T-cell (primary cell): ENCODE measurements at places on chromosomes 7 and 10.

DNA sequence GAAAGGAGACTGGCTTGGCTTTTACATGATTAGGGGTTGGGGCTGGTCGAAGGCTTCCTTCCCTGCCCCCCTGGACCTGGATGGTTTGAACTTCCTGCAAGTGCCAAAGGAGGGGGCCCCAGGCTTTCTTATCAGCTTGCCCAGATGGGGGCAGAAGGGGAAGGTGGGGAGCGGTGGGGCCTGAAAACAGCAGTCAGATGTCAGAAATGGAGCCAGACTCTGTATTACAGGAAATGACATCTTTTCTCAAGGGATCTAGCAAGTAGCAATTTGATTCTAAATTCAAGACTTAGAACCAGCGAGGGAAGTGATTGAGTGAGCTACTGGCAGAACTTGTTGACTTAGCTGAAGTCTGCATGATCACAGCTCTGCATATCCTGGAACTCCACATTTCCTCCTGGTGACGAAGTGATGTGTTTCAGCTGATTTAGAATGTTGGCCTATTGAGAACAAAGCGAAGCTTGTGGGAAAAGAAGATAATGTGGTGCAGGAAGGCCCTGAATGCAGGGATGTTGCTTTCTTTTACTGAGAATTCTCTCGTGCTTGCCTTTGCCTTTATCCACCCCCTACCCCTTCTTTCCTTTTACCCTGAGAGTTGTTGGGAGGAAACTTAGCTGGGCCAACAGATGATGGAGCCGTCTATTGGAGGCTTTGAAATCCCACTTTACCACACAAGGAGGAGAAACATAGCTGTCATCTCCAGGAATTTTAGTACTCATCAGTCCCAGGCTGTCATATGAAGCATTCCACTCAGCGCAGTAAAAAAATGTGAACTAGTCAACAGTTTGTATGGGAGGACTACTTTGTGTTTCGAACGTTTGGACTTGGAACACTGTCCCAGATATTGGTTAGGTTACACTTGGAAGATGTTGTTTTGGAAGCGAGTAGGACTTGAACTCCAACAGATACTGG lies 43.2 kb downstream of the CCNY start:
- no peak overlapping the region for H3K27ac ChIP-seq
- no peaks in the 10 kb centered on the region for H3K36me3 ChIP-seq
- peaks cover 17% of the 10 kb centered on the region for H3K4me1 ChIP-seq
- no peaks in the 10 kb centered on the region for H3K27me3 ChIP-seq
- H3K4me3 ChIP-seq = peak overlapping the region; percentile 10

- no peaks in the 10 kb centered on the region for H3K36me3 ChIP-seq
- H3K4me3 ChIP-seq = no peak overlapping the region
- no peak overlapping the region for H3K27ac ChIP-seq
- no peaks in the 10 kb centered on the region for H3K4me1 ChIP-seq
Observed at GRCh38 chr10:65708057-65708456, 1217.8 kb upstream of the LRRTM3 start.

GRCh38 chr7:132276976-132277725 lies 299.1 kb downstream of the PLXNA4 start:
- H3K4me1 ChIP-seq = no peaks in the 10 kb centered on the region
- no peak overlapping the region for H3K27ac ChIP-seq
- no peak overlapping the region for H3K4me3 ChIP-seq
- DNase-seq = no peak
- H3K27me3 ChIP-seq = no peaks in the 10 kb centered on the region

- H3K4me1 ChIP-seq = no peaks in the 10 kb centered on the region
- H3K27ac ChIP-seq = no peak overlapping the region
- peaks cover 81% of the 10 kb centered on the region for H3K36me3 ChIP-seq
- H3K27me3 ChIP-seq = no peaks in the 10 kb centered on the region
- DNase-seq = no peak
Observed at GRCh38 chr7:99004781-99005500, 126.6 kb downstream of the TRRAP start.

- no peaks in the 10 kb centered on the region for H3K27me3 ChIP-seq
- peaks cover 40% of the 10 kb centered on the region for H3K4me1 ChIP-seq
- no peak for DNase-seq
- H3K27ac ChIP-seq = peak overlapping the region; percentile 85
- peaks cover 22% of the 10 kb centered on the region for H3K36me3 ChIP-seq
- H3K4me3 ChIP-seq = no peak overlapping the region
Observed at GRCh38 chr7:106864298-106865081, 592 bp upstream of the PIK3CG start.

DNA sequence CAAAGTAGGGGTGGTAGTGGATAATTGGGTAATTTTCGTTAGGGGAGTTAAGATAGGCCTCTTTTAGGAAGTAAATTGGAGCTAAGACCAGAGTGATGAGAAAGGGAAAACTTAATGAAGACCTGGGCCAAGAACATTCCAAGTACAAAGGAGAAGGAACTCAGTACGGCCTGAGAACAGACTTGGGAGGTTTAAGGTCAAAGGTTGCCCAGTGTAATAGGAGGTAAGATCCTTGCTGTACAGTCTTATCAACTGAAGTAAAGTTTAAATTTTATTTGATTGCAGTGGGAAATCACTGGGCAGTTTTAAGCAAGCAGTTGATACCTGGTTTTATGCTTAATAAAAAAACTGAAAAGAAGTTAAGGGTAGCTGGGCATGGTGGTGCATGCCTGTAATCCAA lies 76.4 kb downstream of the MPLKIP start:
- no peaks in the 10 kb centered on the region for H3K27me3 ChIP-seq
- no peak for DNase-seq
- H3K36me3 ChIP-seq = peaks cover 21% of the 10 kb centered on the region

DNA sequence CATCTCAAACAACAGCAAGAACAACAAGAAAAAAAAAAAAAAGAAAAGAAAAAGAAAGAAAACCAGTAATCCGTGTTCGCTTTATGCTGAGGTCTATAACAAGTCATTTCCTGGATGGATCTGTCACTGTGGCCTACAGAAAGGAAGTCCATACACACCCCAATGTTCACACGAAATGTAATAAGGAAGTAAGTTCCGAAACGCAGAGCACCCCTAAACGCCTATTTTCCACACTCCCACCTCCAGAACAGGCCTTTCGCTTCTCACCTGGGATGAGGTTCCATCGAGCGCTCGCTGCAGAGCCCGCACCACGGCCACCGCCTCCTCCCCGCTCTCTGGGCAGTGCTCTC lies 735 bp downstream of the ZNF394 start:
- H3K4me1 ChIP-seq = peaks cover 45% of the 10 kb centered on the region
- H3K4me3 ChIP-seq = peak overlapping the region; percentile 87
- no peaks in the 10 kb centered on the region for H3K27me3 ChIP-seq
- DNase-seq = no peak

DNA sequence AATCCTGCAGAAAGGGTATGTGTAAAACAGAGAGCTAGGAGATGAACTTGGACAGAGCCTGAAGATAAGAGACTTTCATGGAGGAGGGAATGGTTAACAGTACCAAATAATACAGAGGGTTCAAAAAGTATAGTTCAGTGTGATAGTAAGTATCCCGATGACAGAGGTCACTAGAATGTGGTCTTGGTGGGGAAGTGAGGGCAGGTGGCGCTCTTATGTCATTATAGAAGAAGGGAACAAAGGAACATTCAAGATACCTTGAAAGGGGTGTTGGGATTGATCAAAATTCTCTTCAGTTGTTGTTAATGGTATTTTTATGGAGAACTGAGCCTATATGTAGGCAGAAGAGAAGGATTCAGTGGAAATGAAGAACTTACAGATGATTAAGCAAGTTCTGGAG lies 312.5 kb downstream of the SUGCT start:
- no peak overlapping the region for H3K27ac ChIP-seq
- no peak for DNase-seq
- no peaks in the 10 kb centered on the region for H3K4me1 ChIP-seq
- no peaks in the 10 kb centered on the region for H3K36me3 ChIP-seq

- peaks cover 11% of the 10 kb centered on the region for H3K27me3 ChIP-seq
- H3K4me1 ChIP-seq = no peaks in the 10 kb centered on the region
- no peak overlapping the region for H3K4me3 ChIP-seq
- no peaks in the 10 kb centered on the region for H3K36me3 ChIP-seq
Observed at GRCh38 chr10:125107965-125108580, 52.3 kb downstream of the CTBP2 start.

DNA sequence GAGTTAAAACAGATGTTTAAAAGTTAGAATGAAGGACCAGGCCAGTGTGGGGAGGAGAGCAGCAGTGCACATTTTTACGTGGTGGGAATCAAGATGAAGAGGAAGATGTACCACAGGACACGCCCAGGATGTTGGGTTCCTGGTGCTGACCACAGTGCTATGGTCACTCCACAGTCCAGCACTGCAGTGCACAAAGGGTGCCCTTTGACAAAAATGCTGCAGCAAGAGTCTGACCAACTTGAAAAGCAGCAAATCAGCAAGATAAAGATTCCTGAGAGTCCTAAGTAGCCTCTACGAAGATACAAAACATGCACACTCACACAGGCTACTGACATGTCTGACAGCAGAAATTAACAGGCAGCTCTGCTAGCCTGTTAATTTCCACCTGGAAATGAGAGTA lies 107.1 kb downstream of the PIP4K2A start:
- peaks cover 75% of the 10 kb centered on the region for H3K4me1 ChIP-seq
- H3K36me3 ChIP-seq = peaks cover 3% of the 10 kb centered on the region
- DNase-seq = no peak
- H3K27ac ChIP-seq = peak overlapping the region; percentile 93
- H3K4me3 ChIP-seq = no peak overlapping the region

DNA sequence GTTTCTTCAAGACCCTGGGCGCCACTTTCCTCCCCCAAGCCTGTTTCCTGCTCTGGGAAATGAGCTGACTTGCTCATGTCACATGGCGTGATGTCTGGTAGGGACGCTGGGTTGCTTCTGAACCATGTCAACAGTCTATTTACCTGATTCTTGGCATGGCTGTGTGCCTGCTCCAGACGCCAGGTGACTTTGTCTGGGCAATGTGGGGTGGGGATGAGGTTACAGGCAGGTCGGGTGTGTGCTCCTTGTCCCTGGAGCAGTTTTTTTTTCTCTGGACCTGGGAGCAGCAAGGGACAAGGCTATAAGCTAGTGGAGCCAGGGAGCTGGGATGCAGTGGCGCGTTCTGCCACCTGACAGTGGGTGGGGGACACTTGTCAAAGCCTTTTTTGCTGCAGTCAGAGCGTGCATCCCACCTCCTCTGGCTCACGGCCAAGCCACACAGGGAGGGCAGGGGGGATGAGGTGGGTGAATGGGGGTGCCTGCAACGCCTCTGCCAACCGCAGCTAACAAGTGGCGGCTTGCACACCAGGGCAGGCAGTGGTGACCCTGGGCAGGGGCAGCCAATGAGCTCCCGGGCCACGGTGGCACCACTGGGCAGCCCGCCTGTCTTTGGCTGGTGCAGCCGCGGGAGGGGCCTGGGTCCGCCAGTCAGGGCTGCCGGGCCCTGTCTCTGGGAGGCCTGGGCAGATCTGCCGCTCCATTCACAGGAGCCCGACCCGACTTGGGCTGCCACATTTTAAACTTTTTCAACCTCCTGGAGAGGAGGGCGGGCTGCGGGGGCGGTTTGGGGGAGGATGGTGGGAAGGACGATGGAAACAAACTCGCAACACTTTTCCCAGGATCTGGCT lies 22.9 kb downstream of the DNAJB12 start:
- peak overlapping the region; percentile 42 for H3K4me3 ChIP-seq
- H3K36me3 ChIP-seq = peaks cover 7% of the 10 kb centered on the region
- peaks cover 2% of the 10 kb centered on the region for H3K27me3 ChIP-seq
- peaks cover 100% of the 10 kb centered on the region for H3K4me1 ChIP-seq
- peak; percentile 89 for DNase-seq

- H3K36me3 ChIP-seq = no peaks in the 10 kb centered on the region
- H3K4me1 ChIP-seq = no peaks in the 10 kb centered on the region
- DNase-seq = no peak
Observed at GRCh38 chr10:10492420-10492819, 525.3 kb upstream of the CELF2 start.

- DNase-seq = no peak
- no peak overlapping the region for H3K27ac ChIP-seq
- H3K27me3 ChIP-seq = no peaks in the 10 kb centered on the region
- no peaks in the 10 kb centered on the region for H3K36me3 ChIP-seq
Observed at GRCh38 chr10:4120096-4120853, 335.3 kb upstream of the KLF6 start.

- DNase-seq = no peak
- no peaks in the 10 kb centered on the region for H3K27me3 ChIP-seq
- no peak overlapping the region for H3K4me3 ChIP-seq
- H3K4me1 ChIP-seq = no peaks in the 10 kb centered on the region
- H3K27ac ChIP-seq = no peak overlapping the region
- H3K36me3 ChIP-seq = no peaks in the 10 kb centered on the region
Observed at GRCh38 chr7:20153999-20154398, 63.2 kb downstream of the MACC1 start.

DNA sequence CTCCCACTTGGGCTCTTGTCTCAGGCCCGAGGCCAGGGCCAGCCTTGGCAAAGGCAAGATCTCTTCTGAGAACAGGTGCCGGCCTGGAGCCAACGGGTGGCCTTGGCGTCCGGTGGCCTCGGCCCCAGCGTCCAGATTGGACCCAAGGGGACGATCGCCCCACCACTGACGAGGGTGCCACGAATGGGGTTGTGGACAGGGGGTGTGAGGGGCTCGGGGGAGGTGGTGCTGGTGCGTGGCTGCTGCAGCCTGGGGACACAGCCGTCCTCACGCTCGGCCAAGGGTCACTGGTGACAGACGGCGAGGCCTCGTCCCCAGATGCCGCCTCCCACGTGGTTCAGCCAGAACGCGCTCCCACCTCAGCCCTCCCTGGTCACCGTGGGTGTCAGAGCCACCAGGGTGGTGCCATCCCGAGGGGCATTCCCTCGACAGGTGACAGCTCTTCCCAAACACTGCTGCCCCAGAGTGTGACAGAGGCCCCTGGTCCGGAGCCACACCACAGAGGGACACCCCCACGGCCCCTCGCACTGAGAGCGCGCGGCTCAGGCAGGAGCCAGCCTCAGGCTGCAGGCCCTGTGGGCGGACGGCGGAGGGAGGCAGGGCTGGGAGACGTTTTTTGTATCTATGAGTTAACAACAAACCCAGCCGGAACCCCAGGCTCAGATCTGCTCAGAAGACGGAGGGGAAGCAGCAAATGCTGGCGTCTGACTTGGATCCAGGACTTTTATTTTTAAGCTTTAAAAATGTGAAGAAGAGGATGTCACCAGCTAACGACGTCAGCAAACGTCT lies 18.5 kb upstream of the CFAP46 start:
- H3K36me3 ChIP-seq = no peaks in the 10 kb centered on the region
- H3K4me3 ChIP-seq = no peak overlapping the region
- H3K27ac ChIP-seq = no peak overlapping the region
- DNase-seq = no peak
- no peaks in the 10 kb centered on the region for H3K4me1 ChIP-seq

DNA sequence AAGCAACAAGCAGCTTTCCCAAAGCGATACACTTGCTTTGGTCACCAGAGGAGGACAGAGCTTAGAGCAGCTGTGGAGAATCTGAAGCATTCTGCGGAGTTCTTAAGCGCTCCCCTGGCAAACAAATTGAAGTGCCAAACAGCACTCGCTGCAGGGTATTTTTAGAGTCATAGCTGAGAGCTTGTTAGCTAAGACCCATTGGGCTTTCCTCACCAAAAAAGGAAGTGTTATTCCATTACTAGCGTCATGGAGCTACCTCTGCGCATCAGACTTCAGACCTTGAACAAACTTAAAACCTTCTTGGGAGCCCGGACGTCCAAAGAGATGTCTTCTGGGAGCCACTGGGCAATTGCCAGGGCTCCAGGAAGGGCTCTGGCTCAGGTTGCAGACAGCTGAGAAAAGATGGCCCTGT lies 23.2 kb upstream of the BMPR1A start:
- H3K27ac ChIP-seq = no peak overlapping the region
- H3K4me3 ChIP-seq = no peak overlapping the region
- no peak for DNase-seq
- no peaks in the 10 kb centered on the region for H3K4me1 ChIP-seq

- H3K4me1 ChIP-seq = peaks cover 5% of the 10 kb centered on the region
- H3K4me3 ChIP-seq = peak within 1 kb of the TSS; percentile 12
- H3K36me3 ChIP-seq = no peaks in the 10 kb centered on the region
- H3K27ac ChIP-seq = no peak within 1 kb of the TSS
- peaks cover 32% of the 10 kb centered on the region for H3K27me3 ChIP-seq
Observed at GRCh38 chr7:130491841-130492522, at the start of gene MEST. Gene MEST, plus strand, starts transcription at chr7:130492085. Its CDS starts 229 bp downstream, at chr7:130492314.
